ENCODE measurements at places on chromosomes 2 and 18.

DNA sequence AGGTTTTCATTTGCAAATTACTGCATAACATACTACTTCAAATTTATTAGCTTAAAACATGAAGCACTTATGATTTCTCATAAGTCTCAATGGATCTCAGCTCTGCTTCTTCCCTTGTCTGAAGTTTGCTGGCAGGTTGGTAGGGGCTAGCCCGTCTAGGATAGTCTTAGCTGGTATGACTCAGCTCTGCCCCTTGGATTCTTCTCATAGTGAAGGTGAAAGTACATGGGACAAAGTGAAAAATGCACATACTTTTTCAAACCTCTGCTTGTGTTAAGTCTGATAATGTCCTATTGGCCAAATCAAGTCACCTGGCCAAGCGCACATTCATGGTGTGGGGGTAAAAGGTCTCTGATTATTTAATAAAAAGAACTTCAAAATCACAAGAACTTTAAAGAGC lies 184.8 kb upstream of the VWC2L start:
- DNase-seq: no peak

- DNase-seq: no peak
These were observed 506.2 kb upstream of the TMEFF2 start for GRCh38 chr2:192700934-192701333.

- DNase-seq: no peak
These were observed 95.4 kb downstream of the C1QL2 start for GRCh38 chr2:119063177-119063576.

DNA sequence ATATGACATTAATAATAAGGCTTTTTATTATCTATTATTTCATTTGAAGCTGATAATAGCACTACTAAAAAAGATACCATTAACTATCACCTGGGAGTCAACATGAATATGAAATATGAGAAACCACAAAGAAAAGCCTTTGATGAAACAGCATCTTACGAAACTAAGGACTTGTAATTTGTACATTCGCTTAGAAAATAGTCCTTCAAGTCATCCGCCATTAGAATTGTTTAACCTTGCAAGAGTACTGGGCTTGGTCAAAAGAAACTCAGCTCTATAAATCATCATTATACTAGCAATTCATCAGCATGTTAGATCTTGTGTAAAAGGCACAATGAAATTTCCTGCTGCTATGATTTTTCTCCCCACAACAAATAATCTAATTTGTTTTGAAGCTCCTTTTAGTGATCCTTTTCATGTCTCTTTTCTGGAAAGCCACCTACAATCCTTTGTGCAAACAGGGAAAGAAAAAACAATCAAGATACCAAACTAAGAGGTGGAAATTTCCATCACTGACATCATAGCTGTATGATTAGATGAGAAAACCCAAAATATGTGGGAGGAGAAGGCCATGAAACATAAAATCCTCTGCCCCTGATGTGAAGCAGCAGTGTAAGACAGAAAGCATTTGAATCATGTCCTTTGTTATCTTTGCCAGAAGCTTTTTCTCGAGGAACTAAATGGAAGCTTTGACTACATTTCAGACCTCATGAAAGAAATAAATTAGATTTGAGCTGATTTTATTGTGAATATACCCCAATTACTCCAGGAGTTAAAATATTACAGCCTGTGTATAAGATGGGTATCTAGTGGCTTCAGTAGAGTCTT lies 31.2 kb downstream of the SCN9A start:
- no peak for DNase-seq

- DNase-seq: no peak
These were observed 7.1 kb upstream of the EML6 start for GRCh38 chr2:54716375-54716774.

- peak; percentile 52 for DNase-seq
These were observed 164.1 kb downstream of the SMAD7 start for GRCh38 chr18:48786455-48787202.

GRCh38 chr18:10152475-10152874 lies 238.7 kb downstream of the VAPA start:
- DNase-seq: no peak

DNA sequence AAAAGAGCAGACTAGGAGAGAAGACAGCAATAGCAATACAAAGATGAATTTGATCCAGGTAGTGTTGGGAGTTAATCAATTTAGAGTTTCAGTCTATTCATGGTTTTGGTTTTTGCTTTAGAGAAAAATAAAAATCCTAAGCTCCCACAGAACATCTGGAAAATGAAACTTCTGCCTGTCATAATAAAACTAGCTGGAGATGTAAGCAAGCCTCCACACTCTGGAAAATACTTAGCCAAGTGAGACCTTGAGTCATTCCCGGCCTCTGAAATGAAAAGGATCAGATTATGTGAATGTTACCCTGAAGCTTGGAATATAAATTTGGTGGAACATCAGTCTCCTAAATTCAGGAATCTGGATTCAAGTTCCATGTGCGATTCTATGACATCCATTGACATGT lies 485.6 kb upstream of the SPRED2 start:
- DNase-seq: no peak

DNA sequence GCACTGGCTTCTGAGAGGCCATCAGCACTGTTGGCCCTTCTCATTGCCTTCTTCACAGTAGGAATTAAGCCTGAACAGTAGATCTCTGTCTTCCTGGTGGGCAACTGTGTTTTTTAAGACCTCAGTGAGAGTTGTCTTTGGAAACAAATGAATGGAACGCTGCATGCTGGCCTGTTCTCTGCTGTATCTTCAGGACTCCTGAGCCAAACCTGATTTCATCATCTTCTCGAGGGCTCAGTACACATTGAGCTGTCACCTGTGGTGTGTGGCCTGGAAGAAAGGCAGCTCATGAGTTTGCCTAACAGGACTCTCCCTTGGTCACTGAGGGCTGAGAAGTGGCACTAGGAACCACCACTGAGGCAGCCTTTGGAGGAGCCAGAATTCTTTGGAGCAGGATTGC lies 39.7 kb downstream of the SH3RF3 start:
- DNase-seq: no peak

DNA sequence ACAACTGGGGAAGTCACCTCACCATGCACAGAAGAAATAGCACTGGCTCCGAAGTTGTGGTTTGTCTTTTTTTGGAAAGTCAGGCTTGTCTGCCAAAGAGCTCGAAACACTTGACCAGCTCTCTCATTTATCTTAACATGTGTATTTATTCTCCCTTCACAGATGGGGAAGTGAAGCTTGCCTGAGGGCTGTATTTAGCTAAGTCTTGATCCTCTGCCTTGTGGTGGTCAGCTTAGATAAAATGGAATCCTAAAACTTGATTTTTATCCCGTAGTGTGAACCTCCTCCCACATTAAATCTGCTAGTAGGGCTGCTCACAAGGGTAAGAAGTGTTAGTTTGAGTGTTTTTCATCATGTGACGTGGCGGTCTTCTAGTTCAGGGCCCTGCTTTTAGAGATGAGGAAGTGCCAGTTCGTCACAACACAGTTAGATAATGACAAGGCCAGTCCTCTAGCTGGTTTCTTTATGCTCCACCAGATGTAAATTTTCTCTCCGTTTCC lies 89.7 kb downstream of the TMEM247 start:
- DNase-seq: no peak

GRCh38 chr18:49730951-49731391 lies 82.4 kb downstream of the ACAA2 start:
- DNase-seq: no peak

GRCh38 chr18:22132258-22132657 lies 37.1 kb upstream of the GATA6 start:
- no peak for DNase-seq

GRCh38 chr2:10497797-10498251 lies 49.7 kb upstream of the ODC1 start:
- peak; percentile 79 for DNase-seq

All from suprapubic skin (tissue), 4 donors.